ENCODE measurements at places on chromosomes 11 and 22.

GRCh38 chr11:117670924-117671323 is 126.1 kb downstream of the DSCAML1 start:
- no peak for DNase-seq

DNA sequence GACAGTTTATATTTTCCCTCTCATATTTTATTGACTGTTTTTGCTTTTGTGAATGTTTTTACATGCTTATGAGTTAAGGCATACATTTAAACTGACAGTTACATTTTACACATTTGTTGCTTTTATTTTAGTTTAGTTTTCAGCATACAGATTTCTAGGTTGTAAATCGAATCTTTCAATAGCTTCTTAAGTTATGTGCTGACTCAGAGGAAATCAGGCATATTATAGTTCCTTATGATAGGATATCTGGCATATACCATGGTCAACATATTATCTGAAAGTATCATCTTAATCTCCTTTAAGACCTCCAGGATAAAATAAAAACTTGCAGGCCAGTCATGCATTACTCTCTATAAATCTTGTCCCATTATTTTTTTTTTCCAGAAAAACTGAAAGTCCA is 916.6 kb downstream of the LRRC4C start:
- DNase-seq = no peak

GRCh38 chr11:123742031-123742723 is 717 bp upstream of the ZNF202 start:
- peak; percentile 4 for DNase-seq

DNA sequence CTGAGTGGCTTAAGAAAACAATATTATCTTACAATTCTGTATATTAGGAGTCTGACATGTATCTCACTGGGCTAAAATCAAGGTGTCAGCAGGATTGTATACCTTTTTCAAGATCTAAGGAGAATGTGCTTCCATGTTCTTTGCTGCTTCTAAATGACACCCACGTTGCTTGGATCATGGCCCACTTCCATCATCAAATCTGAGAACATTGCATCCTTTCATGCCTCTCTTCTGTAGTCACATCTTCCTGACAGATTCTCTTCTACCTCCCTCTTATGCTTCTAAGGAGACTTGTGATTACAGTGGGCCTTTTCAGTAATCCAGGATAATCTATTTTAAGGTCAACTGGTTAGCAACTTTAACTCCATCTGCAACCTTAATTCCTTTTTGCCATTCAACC is 499.4 kb downstream of the FAM181B start:
- peak; percentile 24 for DNase-seq

DNA sequence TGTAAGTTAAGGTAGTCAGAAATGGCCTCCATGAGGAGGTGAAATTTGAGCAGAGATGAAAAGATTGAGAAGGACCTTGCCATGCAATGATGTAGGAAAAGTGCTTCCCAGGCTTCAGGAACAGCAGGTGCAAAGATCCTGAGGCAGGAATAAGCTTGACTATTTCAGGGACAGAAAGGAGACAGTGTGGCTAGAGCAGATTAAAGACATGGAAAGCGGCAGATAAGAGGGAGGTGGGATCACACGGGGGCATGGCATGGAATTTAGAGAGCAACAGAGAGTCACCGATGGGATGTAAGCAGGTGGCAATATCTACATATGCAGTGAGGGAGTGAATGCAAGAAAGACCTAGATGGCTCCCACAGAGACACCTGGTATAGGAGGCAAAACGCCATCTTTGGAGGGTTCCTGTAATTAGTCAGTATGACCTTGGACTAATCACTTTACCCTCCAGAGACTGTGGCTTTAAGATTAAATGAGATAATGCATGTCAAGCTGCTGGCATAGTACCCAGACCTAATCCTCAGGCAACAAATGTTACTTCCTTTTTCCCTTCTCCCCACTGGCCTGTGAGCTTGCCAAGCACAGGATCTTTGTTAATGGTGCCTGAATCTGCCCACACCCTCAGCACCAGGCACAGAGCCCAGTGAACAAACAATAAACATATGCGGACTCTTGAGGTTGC is 24.6 kb upstream of the ACER3 start:
- peak; percentile 53 for DNase-seq

DNA sequence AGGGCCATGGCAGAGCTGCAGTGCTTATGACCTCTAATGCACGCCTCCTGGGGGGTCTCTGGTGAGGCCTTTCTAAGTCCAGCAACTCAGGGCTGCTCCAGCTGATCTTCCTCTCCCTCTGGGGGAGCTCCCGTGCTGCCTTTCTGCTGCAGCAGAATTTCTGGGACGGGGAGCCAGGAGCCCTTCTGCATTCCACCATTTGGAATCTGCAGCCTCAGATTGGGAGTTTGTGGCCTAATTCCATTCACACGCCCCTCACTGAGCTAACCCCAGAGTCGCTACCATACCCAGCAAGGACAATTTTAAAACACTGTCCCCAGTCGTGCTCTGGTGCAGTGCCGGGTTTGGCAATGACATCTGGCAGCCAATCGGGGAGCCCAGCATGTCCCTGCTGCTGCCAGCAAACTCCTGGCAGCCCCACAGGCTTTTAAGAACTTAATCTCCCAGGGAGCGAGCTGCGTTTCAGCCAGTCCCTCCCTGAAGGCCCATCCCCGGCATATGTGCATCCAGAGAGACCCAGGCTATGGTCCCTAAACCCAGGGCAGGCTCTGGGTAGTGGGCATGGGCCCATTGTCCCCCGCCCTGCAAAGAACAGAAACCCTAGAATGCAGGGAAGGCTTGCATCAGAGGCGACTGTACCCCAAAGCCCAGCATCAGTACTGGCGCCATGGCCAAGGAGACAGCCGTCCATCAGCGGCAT is 4.7 kb downstream of the SHANK2 start:
- DNase-seq = no peak

DNA sequence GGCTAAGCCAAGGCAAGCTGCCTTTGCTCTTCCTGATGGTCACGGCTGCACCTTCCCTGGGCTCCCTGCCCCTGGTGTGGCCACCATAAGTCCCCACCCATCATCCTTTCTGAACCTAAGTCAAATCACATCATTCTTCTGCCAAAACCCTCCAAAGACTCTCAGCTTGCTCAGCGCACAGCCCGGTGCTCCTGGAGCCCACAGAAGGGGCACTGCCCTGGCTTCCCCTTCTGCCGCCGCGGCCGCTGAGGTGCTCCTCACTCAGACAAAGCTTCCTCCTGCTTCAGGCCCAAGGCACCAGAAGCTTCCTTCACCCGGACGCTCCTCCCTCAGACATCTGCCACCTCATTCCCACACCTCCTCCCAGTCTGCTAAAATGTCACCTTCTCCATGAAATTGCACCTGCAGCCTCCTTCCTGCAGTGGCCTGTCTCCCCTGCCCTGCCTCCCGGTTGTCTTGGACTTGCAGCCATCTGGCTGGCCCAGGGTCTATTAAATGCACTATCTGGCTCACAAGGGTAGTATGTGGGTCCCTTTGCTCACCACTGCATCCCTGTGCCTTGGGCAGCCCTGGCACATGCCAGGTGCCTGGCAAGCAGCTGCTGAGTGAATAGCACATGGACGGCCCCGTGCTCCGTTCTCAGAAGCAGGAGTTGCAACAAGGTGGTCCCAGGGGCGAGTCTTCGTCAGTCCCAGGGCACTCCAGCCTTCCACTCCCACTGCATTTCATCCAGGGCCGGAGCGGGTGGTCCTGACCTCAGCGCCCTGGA is 108.2 kb downstream of the WNT7B start:
- DNase-seq = no peak

GRCh38 chr22:37972527-37972926 is 11.8 kb downstream of the SOX10 start:
- no peak for DNase-seq

DNA sequence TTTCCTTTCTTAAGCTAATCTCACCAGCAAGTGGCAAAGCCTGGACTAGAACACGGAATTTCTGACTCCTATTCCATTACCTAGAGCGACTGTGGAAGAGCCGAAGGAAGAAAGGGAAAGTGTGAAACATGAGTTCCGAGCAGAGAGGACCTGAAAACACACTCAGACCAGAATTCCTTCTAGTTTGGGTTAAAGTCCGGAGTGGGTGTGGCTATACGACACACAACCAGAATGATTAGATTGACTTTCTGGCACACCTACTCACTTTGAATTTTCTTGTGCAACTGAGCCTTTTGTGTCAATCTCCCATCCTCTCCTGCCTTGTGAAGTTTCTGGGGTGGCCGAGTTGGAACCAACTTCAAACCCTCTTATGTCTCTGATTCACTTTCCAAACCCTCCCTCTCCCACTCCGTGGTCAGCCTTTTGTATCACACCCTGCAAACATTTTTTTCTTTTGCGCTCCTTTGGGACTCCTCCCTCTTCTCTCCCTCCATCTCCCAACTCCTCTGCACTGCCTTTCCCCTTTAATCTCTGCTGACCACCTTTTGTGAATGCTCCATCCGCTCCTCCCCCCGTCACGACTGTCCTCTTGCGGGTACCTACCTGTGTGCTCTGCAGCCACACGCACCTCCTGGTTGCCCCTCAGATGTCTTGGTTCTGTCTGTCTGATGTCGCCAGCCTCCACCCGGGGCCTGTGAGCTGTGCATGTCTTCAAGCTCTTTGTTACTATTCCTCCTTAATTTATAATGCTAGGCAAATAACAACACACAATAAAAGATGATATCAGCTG is 86.3 kb upstream of the BLID start:
- peak; percentile 84 for DNase-seq

GRCh38 chr11:69791276-69792180 is 16.4 kb upstream of the FGF4 start:
- DNase-seq = peak; percentile 85

DNA sequence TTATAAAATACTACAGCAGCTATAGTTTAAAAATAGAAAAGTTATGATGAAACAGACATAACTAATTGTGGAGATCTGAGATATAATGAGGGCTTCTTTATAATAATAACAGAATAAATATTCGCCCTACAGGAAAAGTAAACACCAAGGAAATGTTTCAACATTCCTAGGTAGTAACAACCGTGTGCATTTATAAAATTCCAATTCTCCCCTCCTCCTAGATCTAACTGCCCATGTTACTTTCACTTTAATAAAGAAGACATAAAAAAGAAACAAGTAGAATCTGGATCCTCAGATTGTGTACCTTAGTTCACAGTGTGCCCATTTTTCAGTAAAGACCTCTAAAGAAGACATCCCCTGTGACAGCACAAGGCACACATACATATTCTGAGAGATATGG is 57.8 kb upstream of the MN1 start:
- DNase-seq = no peak

DNA sequence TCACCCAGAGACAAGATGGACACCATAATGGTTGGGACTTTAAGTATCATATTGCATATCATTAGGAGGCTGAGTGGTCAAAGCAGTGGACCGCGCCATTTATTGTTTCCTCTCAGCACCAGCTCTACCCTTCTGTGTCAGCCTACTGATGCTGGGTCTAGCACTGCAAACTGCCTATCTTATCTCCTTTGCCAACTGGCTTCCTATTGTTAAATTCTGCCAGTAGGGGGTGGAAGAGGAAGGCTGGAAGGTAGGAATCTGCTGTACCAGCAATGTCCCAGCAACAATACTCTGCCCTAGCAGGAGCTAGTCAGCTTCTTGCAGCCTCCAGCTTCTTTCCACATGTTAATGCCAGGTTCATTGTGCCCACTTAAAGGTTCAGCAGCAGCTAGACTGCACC is 367.1 kb upstream of the PDGFD start:
- no peak for DNase-seq

DNA sequence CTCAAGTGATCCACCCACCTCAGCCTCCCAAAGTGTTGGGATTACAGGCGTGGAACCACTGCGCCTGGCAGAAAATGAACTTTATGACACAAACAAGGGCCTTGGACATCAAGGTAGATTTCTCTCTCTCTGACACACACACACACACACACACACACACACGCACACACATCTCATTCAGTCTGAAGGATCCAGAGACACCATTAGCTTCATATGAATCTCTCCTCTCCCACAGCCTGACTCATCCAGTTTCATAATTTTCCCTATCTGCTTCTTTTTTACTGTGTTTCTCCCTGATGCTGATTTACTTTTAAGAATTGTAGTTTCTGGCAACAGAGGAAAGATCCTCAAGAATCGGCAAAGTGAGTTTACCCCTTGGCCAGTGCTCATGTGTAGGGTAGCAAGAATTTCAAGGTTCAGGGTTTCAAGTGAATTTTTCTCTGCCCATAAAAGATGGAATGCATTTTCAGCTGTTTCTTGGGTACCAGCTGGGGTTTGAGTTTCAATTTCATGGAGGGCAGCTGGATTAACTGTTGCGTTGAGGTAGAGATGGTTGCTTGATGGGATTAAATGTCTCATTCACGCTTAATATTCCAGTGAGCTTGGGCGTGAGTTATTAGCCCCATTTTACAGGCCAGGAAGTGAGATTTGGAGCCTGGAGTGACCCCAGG is 3.5 kb downstream of the MYO18B start:
- DNase-seq = peak; percentile 12

DNA sequence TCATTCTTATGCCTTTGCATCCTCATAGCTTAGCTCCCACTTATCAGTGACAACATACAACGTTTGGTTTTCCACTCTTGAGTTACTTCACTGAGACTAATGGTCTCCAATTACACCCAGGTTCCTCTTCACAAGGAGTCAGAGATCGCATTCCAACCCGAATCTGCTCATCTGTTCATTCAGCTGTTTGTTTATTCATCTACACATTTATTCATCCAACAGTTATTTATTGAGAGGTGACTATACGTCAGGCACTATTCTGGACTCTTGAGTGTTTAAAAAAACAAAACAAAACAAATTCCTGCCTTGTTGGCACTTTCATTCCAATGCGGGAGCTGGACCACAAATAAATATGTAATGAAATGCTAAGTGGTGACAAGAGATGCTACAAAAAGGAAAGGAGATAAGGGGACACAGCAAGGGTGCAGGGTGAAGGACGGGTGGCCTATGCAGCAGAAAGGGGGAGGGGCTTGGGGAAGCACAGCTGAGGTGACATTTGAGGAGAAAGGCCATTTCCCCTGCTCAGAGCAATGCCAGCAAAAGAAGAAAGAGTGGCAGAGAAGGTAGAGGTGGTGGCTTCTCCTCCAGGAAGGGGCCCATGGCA is 393.8 kb upstream of the SYN3 start:
- DNase-seq = no peak

DNA sequence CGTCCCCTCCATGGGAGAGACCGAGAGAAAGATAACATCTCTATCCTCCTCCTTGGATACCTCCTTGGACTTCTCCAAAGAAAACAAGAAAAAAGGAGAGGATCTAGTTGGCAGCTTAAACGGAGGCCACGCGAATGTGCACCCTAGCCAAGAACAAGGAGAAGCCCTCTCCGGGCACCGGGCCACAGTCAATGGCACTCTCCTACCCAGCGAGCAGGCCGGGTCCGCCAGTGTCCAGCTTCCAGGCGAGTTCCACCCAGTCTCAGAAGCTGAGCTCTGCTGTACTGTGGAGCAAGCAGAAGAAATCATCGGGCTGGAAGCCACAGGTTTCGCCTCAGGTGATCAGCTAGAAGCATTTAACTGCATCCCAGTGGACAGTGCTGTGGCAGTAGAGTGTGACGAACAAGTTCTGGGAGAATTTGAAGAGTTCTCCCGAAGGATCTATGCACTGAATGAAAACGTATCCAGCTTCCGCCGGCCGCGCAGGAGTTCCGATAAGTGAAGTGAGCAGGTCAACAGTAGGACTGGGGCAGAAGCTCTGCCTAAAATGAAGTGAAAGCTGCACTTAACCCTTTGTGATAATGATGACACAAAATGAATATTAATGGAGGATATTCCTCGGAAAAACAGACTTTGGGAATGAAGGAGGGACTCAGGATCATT is 65.3 kb downstream of the WNT11 start:
- no peak for DNase-seq

- peak; percentile 95 for DNase-seq
Observed at GRCh38 chr11:101686514-101686913, 102.7 kb upstream of the TRPC6 start.

- peak; percentile 59 for DNase-seq
Observed at GRCh38 chr11:126544108-126545056, 188.9 kb downstream of the ST3GAL4 start.
